Stimulated activated CD4-positive, alpha-beta T cell treated with anti-CD3 and anti-CD28 coated beads, Interleukin-15, amount 100 ng/mL, for 1 hour (primary cell): ENCODE measurements at places on chromosomes 2 and 18.
A peak's percentile ranks its signal among the peaks of the same experiment; 100 is the strongest.

GRCh38 chr2:149320362-149320761 lies 10.0 kb upstream of the LYPD6 start:
- DNase-seq, result no peak

DNA sequence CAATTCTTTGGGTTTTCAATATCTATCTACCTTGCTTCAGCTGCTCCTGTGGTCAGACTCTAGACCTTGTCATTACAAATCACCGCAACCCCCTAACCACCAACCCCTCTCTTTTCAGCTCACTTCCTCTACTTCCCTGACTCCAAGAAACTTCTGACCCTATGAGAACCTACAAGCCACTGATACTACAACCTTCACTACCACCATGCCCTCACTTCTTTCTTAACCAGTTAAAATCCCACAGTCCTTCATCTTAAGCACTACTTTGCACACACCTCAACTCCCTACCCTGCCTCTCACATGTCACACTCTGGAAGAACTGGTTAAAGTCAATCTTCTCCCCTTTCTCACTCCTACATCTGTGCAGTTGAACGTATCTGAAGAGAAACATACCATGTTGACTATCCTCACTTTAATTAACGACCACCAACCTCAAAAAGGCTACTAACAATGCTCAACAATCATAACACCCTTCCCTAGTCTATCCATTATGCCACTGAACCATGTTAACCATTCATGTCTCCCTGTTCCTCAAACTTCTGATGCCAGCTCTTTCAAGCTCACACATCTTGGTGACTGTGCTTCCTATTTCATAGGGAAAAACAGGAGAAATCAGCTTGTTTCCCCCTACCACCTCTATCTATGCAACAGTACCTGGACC lies 12.6 kb downstream of the EIF2AK3 start:
- no peak for DNase-seq

DNA sequence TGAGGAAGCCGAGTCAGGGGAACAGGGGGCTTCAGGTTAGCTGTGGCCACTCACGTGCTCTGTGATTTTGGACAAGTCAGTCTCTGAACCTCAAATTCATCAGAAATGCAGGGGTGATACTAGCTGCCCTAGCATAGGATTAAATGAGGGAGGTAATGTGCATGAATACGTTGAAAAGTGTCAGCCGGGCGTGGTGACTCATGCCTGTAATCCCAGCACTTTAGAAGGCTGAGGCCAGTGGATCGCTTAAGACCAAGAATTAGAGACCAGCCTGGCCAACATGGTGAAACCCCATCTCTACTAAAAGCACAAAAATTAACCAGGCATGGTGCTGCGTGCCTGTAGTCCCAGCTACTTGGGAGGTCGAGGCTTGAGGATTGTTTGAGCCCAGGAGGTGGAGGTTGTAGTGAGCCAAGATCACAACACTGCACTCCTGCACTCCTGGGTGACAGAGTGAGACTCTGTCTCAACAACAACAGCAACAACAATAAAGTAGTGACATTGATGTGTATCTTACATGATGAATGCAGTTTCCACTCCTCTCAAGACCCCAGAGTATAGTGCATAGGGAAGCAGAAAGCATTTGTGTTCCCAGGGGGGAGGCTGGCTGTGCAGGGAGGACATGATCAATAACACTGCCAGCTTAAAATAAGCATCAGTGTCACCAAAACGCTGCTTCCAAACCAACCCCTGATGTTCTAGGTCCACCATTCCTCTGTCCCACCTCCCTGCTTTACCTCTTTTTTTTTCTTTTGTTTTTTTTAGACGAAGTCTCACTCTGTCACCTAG lies 68.8 kb downstream of the HNRNPLL start:
- DNase-seq, result no peak

DNA sequence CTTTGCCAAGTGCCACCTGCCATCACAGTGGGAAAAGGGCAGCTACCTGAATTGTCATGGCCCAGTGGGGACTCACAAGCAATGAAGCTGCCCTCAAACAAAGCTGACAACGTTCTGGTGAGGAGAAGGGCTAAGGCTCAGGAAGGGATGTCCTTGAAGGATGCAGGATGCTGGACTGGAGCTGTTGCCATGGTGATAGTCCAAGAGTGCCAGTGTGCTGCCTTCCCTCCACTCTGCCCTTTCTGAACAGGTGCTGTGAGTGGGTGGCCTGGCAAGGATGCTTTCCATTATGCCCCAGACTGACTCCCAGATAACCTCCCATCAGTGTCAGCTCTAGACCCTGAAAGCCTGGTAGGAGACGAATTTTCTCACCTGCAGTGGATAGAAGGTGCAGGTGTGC lies 137.8 kb upstream of the GYPC start:
- no peak for DNase-seq

- DNase-seq, result no peak
Observed at GRCh38 chr2:35822716-35823115, 532.9 kb upstream of the CRIM1 start.

DNA sequence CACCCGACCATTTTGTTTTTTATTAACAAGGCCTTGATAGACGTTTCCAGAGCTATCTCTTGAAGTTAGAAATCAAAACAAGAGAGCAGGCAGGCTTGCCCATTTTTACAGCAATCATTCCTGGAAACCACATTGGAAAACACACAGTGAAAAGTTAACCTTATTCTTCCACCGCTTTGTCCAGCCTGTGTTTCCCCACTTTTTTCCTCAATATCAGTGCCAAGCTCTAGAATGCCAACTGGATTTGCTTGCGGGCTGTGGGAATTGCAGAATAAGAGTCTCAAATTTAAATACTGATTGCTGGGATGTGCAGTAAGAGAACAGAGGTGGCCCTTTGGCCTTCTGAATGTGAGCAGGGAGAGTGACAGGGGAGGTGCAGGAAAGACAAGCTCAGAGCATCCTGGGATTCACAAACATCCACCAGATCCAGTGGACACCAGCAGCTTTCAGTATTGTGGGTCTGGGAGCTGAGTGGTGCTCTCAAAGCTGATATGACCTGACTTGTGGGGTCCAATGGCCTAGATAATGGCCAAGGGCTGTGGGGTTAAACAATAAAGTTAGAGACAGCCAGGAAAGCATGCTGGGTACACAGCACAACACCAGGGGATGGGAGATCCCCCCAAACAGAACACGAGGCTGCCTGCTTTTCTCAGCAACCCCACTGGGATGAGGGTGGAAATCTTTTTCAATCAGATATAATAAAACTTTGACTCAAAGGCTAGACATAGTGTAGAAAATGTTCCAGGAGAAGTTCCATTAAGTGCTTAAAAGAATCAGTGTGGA lies 15.5 kb downstream of the CYP1B1 start:
- DNase-seq, result no peak

DNA sequence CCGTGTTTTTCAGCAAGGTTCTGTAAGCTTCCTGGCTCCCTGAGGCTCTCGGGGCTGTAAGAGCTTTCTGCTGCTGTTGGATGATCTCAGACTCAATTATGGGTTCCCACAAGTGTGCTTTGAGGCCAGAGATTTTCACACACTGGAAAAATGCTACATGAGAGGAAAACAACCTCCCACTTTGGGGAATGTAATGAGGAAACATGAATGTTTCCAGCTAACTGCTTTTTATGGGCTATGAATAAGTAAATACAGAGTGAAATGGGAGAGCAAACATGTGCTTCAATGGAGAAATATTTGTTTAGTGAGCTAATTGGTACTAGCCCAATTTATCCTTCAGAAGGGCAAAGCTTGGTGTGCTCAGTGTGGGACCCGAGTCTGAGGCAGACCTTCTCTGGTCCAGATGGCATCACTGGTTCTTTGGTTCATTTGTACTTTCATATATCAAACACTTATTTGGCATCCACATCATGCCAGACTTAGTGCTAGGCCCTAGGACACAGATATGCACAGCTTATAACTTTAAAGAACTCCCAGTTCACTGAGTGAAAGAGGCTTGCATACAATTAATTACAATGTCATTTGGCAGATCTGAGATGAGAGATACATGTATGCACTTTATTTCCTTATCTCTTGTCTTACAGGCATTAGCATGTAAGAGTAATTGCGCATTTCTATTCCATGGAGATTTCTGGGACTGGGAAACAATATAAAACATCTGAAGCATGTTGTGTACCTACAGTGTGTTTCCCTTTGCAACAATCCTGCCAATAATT lies 248.8 kb downstream of the RDH14 start:
- DNase-seq, result no peak

GRCh38 chr2:227701556-227701955 lies 16.3 kb downstream of the SLC19A3 start:
- no peak for DNase-seq

DNA sequence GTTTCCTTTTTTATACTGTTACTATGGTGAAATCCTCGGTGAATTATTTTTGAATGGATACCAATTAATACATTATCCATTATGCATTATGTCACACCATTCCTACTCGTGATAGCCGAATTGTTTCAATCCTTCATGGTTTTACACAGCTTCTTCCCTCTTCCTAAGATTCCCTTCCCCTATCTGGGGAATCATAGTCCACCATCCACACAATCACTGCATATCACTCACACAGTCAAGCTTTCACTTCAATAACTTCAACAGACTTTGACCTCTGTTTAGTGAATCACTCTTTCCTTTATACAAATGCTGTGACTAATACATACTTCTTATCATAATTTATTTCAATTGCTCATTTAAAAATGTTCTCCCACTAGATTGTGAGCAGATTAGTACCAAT lies 1108.1 kb upstream of the LRRTM1 start:
- no peak for DNase-seq

- no peak for DNase-seq
Observed at GRCh38 chr2:54528311-54528955, 72.3 kb downstream of the SPTBN1 start.

DNA sequence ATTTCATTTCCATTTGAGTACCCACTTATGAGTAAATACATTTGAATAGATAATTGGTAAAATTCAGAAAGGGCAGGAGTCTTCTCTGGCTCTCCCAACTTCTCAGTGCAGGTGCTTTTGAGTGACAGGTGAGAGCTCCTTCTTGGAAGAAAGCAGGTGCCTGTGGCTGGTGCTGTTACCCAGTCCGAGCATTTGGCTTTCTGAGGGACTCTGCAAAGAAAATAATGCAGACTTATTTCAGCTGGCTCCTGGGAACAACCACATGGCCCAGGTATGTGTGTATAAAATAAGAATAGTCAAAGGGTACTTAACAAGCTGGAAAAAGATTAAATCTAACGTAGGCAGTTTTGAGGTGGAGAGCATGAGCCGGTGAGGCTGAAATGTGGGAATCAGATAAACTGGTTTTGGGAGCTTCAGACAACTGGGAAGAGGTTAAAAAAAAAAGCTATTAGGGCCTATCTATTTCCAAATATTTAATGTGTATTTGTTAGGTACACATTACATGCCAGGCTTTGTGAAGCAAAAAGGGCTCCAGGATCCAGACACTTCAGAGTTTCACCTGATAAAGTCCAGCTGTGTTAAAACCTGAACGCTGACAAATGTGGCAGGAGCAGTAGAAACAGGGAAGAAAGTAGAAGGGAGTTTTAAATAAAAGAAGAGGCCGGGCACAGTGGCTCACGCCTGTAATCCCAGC lies 20.6 kb downstream of the ZNF236 start:
- no peak for DNase-seq

DNA sequence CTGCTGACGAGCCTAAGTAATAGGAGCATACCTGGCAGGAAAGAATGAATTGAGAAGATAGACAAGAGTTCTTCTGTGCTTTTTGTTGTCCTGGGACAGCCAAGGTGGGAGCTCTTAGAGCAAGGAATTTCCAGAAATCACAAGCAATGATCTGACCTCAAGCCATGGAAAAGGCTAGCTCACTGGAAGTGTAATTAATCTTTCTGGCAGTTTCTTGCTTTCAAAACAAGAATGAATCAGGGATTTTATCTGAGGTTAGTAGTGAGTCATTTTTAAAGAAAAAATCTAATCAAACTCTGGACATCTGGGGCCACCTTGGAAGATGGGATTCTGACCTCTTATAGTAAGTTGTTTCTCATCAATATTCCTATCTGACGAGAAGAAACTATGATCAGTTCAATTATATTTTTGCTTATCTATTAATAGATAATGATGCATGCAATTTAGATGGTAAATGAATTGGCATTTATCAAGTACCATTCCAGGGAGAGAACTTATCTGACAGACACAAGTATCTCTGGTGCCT lies 98.0 kb downstream of the ADCYAP1 start:
- DNase-seq, result no peak

DNA sequence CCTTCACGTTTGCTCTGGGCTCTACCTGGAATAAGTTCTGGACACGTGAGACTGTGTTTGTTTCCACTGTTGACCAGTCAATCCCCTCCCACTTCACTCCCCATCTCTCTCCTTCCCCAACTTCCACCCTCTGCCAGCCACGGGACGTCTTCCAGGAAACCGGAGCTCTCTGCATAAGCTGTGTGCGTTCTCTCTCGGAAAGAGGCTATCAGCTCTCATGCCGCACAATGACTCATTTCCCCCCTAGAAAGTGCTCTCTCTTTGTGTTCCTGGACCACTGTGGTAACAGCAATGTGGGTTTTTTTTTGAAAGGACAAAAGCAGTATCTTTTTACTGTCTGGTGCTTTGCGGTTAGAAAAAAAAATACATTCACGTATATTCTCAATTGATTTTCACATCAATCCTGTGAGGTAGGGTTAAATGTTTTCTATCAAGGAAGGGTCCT lies 10.2 kb downstream of the PROKR1 start:
- peak; percentile 9 for DNase-seq

DNA sequence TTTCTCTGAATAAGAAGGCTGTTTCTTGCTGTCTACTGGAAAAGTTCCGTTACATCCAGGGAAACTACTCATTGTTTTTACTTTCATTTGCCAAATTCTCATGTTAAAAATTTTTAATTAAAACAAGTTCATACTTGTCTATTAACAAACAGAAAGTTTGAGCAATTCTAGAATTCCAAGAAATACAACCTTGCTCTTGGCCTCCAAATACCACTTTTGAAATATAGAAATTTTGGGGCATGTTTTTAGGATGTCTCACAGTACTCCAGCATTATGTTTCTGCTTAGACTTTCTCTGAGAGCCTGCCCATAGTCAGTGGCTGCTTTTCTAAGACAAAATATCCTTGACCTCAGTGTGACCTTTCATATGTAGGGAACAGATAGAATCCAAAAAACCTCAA lies 228.7 kb upstream of the RND3 start:
- no peak for DNase-seq

- DNase-seq, result no peak
Observed at GRCh38 chr2:99187011-99187410, 6.0 kb downstream of the MRPL30 start.

DNA sequence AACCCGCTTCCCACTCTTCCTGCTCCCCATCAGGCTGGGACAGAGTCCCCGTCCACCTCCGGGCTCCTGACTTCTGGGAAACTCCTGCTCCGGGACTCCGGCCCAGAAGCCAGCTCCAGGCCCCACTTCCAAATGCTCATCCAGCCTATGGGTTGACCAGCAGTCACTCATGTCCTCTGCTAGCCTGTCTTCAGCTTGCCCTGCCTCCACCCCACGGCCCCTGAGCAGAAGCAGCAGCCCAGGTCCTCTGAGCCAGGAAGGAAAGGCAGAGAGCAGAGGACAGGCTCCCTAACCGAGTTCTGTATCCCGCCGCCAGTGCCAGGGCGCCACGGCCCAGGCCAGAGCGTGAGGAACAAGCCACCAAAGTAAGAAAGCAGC lies 86.4 kb upstream of the ID2 start:
- no peak for DNase-seq
